ENCODE measurements at places on chromosomes 1 and 21. TPM values are rescaled to one million over a fixed set of nuclear protein-coding genes. Genes with fewer than 3 reads are reported as not detected.

GRCh38 chr1:181083842-181084605 lies 4.5 kb upstream of the IER5 start:
- no peak for DNase-seq
- no peaks in the 10 kb centered on the region for H3K27me3 ChIP-seq

- H3K4me3 ChIP-seq: no peak overlapping the region
- H3K27me3 ChIP-seq: no peaks in the 10 kb centered on the region
- no peak overlapping the region for H3K27ac ChIP-seq
- no peaks in the 10 kb centered on the region for H3K4me1 ChIP-seq
Observed at GRCh38 chr1:150957666-150958065, 17.0 kb downstream of the CERS2 start.

DNA sequence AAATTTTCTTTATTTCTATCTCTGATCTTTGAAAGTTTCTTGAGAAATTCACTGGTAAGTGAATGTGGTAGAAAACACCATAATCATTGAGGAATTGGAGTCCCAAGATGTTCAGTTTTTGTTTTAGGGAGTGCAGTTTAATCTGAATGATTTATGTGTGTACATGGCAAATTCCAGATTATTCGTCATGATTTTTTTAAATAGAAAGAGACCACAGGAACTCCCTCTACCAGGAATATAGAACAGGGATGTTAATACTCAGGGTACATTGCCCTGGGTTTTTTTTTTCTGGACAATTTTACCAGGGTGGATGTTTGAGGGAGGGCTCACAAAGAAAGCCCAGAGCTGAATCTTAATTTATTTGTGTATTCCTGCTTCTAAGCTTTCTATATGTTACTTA lies 109.0 kb downstream of the VPS13D start:
- peak overlapping the region; percentile 11 for H3K27ac ChIP-seq
- peaks cover 52% of the 10 kb centered on the region for H3K4me1 ChIP-seq
- no peak for DNase-seq
- H3K36me3 ChIP-seq: peaks cover 16% of the 10 kb centered on the region

DNA sequence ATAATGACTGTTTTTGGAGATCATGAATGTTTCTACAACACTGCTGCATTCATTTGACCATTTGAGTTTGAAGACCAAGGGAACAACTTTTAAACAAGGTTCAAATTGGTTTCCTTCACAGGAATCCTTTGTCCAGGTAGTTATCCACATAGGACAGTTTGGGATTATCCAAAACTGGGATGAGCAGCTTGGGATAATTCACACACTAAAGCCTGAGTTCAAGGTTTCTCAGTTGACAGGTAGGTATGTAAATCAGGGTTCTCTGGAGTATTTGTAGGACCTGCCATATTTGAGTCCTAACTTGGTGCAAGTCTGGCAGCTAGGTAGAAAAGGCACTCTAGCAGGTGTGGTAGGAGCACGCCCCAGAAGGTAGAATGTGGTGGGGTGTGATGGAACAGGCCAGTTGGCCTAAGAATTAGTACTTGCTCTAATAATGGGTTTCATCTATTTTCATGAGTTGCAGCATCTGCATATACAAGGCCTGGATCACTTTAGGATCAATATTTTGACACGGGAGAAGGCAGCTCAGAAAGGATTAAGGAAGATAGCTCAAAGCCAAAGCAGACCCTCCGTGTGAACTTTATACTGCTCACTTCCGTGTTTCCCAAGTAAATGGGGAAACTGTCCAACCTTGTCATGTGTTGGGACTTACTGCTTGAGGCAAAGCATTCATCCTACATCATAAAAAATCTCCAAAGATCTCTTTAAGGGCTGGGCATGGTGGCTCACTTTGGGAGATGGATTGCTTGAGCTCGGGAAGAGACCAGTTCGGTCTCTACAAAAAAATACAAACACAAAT lies 14.1 kb upstream of the RAB42 start:
- H3K36me3 ChIP-seq: peaks cover 77% of the 10 kb centered on the region
- H3K27me3 ChIP-seq: no peaks in the 10 kb centered on the region
- peaks cover 34% of the 10 kb centered on the region for H3K4me1 ChIP-seq
- no peak overlapping the region for H3K27ac ChIP-seq
- DNase-seq: no peak

GRCh38 chr1:98184856-98185255 lies 264.0 kb upstream of the DPYD start:
- H3K4me3 ChIP-seq: no peak overlapping the region
- H3K27me3 ChIP-seq: no peaks in the 10 kb centered on the region
- no peaks in the 10 kb centered on the region for H3K36me3 ChIP-seq

DNA sequence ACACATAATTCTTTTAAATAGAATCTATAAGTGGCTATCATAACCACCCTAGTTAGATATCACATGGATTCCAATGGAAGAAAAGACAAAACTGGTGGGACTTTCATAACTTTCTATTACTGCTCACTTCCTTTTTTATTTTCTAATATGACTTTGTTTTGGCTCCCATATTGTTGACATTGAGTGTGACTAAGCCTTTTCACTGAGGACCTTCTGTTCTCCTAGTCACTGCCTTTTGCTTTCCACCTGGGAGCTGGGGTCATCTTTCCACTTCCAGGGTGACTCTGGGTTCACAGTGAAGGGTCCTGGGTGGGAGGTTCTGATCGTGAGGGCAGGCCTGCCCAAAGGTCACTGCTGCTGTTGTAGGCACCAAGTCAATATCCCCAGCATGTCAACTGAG lies 275.8 kb downstream of the TGFB2 start:
- no peak overlapping the region for H3K27ac ChIP-seq
- no peaks in the 10 kb centered on the region for H3K36me3 ChIP-seq
- no peak overlapping the region for H3K4me3 ChIP-seq
- DNase-seq: no peak
- peaks cover 5% of the 10 kb centered on the region for H3K4me1 ChIP-seq
- no peaks in the 10 kb centered on the region for H3K27me3 ChIP-seq

DNA sequence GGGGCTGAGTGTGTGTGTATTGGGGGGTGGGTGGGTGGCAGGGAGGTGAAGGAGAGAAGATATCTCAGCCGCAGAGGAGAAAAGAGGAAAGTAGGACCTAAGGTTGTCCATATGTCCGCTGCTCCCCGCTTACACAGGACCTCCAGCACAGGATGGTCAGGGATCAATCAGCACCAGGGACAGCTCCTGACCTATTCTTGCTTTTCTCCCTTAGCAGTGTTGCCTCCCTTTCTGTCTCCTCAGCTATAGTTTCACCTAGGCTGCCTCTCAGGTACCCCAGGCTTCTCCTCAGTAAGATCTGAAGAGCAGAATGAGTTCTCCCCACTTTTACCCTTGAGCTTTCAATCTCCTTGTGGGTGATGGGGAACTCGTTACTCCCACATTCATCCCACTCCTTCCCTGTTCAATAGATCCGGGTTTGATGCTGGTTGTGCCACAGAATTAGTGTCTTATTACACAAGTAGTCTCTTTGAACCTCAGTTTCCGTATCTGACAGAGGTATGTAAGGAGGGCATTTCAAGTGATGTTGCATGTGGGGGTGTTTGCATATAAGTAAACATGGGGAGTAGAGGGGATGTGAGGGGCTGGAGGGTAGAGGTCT lies 1.4 kb upstream of the DPH2 start:
- H3K27ac ChIP-seq: no peak overlapping the region
- no peak overlapping the region for H3K4me3 ChIP-seq
- H3K27me3 ChIP-seq: no peaks in the 10 kb centered on the region
- no peak for DNase-seq

DNA sequence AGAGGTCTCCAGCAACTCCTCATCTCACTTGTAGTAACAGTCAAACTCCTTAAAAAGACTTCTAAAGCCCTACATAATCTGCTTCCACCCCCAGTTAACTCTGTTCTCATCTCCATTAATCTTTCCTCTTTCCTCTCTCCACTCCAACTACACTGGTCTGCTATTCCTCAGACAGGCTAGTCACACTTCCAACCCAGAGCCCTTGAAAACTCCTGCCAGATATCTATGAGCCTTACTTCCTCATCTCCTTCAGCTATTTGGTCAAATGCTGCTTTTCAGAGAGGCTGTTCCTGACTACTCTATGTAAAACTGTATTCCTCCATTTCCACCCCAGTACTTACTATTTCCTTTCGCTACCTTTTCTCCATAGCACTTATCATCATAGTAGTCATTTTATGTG lies 24.4 kb downstream of the PCP4L1 start:
- no peaks in the 10 kb centered on the region for H3K4me1 ChIP-seq
- H3K4me3 ChIP-seq: no peak overlapping the region
- H3K36me3 ChIP-seq: no peaks in the 10 kb centered on the region
- DNase-seq: no peak
- H3K27ac ChIP-seq: no peak overlapping the region

- DNase-seq: no peak
- no peak overlapping the region for H3K27ac ChIP-seq
- no peaks in the 10 kb centered on the region for H3K4me1 ChIP-seq
- H3K27me3 ChIP-seq: no peaks in the 10 kb centered on the region
- H3K36me3 ChIP-seq: no peaks in the 10 kb centered on the region
Observed at GRCh38 chr1:94383966-94384408, 34.2 kb upstream of the ABCD3 start.

GRCh38 chr1:57719274-57719673 lies 295.4 kb upstream of the DAB1 start:
- H3K27ac ChIP-seq: no peak overlapping the region
- no peak overlapping the region for H3K4me3 ChIP-seq
- H3K4me1 ChIP-seq: no peaks in the 10 kb centered on the region
- H3K27me3 ChIP-seq: no peaks in the 10 kb centered on the region

DNA sequence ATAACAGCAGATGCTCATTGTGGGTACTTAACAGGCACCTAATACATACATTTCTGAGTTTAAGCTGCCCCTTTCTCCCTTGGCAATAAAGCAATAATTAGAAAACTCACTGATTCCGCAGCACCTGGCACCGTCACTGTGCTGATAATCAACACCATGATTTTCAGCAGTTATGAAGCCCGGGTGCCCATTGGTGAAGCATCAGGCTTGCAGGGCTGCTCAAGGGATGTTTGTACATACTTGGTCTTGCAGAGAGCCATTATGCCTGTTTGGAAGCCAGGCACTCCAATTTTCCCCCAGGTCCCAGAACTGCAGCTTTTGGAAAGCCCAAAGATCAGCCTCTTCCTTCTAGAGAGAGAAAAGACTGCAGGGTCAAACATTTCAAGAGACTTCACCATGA lies 44.3 kb downstream of the OLIG1 start:
- no peak for DNase-seq
- peaks cover 7% of the 10 kb centered on the region for H3K4me1 ChIP-seq
- H3K27me3 ChIP-seq: peaks cover 13% of the 10 kb centered on the region
- H3K4me3 ChIP-seq: no peak overlapping the region

SAMD11 gene
- total RNA-seq: 18.0 TPM

BNIPL gene
- 0.17 TPM for total RNA-seq

S100A7 gene
- total RNA-seq: not detected

All from esophagus muscularis mucosa (tissue), 4 donors.